ENCODE measurements at places on chromosomes 3 and 15.

DNA sequence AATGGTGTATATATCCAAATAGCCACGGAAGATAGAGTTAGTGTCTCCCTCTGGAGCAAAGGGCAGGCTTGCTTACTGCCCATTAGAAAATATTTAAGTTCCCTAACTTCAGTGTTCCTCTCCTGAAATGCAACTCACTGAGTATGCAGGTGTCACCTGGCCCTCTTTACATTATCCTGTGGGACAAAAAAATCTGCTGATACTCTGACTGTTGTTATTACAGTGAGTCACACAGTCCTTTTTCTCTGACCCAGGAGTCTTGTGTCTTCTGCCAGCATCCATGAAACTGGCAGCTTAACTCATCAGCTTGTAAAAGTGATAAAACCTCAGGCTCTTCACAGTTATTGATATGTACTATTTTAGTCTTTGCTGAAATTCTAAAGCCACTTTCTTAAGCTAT, 42.2 kb upstream of the RASGRF1 start:
- no peak for DNase-seq

GRCh38 chr3:162641907-162642306, 1145.3 kb downstream of the OTOL1 start:
- DNase-seq, result no peak

- no peak for DNase-seq
Observed at GRCh38 chr3:153163756-153164550, 1.9 kb downstream of the RAP2B start.

DNA sequence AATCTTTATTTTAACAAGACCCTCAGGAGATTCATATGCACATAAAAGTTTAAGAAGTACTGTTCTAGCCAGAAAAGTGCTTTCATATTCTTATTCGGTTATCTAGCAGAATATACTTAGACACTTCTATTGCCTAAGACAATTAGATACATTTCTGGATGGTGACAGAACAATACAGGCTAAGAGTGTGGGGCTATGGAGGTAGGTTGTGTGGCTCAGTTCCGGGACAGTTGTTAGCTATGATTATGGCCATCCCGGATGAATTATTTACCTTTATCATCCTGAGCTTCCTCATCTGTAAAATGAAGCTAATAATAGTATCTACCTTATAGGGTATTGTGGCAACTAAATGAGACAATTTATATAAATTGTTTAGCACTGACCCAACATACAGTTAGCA, 6.6 kb downstream of the FAM98B start:
- no peak for DNase-seq

GRCh38 chr15:45587863-45588170, 638 bp downstream of the BLOC1S6 start:
- no peak for DNase-seq

- DNase-seq, result no peak
Observed at GRCh38 chr3:193230610-193231009, 10.4 kb upstream of the PLAAT1 start.

DNA sequence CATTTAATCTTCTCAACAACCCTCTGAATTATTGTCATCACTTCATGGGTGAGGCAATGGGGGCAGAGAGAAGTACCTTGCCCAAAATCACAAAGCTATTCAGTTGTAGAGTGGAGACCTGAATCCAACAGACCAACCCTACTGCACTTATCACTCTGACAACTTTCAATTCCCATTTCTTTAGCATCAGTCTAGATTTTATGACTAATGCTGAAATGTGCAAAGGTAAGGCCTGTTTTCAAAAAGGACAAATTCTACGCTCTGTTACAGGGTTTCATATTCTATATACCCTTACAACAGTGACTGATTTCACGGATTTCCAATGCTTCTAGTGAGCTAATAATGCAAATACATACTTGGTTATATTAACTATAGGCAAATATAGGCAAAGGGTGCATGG, 286.0 kb downstream of the ADAMTS17 start:
- no peak for DNase-seq

GRCh38 chr3:136942803-136943202, 15.0 kb upstream of the IL20RB start:
- DNase-seq, result no peak

- no peak for DNase-seq
Observed at GRCh38 chr3:50612234-50612882, 784 bp upstream of the CISH start.

- no peak for DNase-seq
Observed at GRCh38 chr3:42839616-42840015, 30.4 kb downstream of the ACKR2 start.

DNA sequence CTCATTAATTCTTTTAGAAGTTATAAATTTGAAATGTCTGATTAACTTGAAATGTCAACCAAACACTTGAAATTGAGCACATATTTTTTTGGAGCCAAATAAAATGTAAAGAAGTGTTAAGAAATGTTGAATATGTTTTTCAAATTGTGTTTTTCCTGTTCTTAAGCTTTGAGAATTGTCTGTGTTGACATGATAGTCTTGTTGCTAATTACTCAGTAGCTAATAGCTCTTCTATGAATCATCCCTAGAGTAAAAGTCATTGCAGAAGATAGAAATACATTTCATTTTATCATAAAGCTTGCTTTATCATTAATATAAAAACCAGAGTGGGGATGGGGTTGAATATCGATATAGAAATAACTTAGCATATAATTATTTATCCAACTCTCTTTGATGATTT, 41.9 kb upstream of the ABHD10 start:
- no peak for DNase-seq

- DNase-seq, result no peak
Observed at GRCh38 chr3:17047162-17047561, 162.4 kb downstream of the PLCL2 start.

DNA sequence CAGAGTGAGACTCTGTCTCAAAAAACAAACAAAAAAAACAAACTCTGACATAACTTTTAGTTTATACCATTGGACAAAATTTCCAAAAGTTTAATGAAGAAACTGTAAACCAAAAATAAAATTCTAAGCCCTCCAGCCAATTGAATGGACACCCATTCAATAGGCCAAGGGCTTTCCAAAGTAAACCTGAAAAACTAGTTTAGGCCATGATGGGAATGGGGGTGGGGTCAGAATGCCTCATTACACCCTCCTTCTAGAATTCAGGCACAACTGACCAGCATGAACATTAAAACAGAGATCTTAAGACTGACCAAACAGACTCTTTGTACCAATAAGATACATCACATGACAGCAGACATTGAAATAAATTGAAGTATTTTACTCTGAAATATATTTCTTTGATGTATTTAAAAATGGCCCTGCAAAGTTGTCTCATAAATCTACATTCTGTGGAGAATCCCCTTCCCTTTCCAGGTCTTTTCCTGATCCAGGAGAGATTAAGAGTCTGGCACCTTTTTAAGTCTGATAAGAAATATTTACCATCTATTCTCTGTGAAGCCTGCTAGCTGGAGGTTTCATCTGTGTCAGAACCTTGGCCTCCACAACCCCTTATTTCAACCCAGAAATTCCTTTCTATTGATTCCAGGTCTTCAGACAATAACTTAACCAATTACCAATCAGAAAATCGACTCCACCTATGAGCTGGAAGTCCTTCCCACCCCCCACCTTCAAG, 15.7 kb downstream of the THOC7 start:
- no peak for DNase-seq

DNA sequence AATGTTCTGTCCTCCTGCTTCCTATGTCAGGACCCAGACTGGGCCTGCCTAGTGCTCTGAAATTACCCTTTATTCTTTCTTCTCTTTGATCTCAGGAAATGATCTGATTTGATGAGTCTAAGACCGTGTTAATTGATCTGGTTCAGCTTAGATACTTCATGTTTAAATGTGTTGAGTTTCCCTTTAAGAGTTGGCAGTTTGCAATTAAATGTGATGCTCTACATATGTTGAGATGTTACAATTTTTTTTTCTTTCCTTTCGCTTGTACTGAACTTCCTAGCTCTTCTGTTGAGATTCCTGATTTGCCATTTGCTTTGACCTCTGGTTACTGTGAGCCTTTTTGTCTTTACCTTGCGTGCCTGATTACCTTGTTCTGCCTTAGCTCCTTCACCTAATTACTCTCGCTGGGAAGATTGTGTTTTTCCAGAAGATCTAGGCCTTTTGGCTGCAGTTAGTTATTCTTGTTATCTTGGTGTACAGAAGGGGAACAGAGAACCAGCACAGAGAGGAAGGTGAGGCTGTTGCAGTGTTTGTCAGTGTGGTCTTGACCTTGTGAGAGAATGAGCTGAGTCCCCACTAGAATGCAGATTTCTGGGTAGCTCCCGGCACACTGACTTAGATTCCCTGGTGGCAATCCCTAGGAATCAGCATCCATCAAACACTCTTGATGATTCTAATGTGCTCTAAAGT, 203.6 kb downstream of the EDEM1 start:
- DNase-seq, result no peak

DNA sequence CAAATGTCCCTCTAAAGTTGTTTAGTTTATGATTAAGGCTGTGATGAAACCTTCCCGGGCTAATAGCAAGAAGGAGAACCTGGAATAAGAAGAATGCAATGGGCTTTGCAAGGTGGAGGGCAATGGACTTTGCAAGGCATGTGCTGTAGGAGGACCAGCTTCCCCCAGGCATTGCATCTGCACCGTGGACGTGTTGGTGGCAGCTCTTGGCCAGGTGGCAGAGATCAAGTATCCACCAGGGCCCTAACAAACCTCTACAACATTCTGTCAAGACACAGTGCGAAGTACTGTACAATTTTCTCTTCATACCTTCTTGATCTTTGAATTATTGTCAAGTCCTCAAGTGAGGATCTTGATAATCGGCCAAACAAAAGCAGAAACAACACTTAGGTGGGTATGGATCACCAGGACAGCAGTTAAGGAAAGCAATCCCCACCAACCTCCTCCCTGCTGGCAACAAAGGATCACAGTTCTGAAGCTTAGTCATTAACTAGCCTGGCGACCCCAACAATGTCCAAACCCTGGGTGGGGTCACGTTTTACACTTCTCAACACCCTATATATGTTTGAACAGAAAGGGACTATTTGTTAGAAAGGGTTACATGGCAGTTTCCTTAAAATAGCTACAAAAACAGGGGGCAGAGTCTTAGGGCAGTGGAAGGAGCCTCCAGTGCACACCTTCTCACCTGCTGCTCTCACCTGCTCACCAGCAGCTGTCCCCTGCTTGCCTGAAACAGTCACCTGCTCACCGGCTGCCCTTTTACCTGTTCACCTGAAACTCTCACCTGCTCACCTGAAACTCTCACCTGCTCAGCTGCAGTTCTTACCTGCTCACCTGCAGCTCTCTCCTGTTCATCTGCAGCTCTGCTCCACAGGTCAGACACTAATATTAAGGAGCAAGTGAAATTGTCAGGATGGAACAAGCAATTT, 137.9 kb upstream of the LIPC start:
- DNase-seq, result peak; percentile 74

DNA sequence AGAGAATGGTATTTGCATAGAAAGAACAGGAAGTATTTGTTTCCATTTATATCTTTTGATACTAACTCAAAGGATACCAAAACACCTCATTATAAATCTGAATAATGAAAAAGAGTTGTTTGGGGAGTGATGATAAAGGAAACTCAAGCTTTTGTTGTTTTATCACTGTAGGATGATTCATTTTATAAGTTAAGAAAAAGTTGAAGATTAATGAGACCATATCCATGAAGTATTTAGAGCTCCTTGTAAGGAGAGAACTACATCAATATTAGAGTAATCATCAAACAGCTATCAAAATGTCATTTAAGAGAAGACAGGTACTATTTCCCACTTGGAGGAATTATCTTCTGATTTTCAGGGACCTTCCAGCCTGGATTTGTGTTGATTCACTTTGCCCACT, 92.5 kb downstream of the EPHB1 start:
- DNase-seq, result no peak

- DNase-seq, result no peak
Observed at GRCh38 chr3:178095522-178095921, 440.7 kb upstream of the KCNMB2 start.

DNA sequence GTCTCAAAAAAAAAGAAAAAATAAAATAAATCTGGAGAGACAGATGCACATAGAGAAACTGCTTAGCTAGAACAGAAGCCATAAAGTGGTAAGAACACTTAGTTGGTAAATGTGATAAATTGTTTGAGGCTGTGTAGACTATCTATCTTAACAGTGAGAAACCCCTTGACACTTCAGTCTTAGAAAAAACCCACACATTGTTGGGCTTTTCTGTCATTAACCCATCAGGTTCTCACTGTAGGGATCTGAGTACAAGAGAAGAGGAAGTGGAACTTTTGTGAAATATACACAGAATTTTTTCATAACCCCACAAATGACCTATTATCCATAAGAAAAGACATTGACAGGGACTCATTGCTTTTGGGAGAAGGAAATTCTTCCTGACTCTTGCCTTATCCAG, 24.4 kb downstream of the TP63 start:
- no peak for DNase-seq

- no peak for DNase-seq
Observed at GRCh38 chr15:80423215-80423614, 19.0 kb downstream of the ARNT2 start.

GRCh38 chr3:51269466-51269865, 115.6 kb upstream of the MANF start:
- no peak for DNase-seq

DNA sequence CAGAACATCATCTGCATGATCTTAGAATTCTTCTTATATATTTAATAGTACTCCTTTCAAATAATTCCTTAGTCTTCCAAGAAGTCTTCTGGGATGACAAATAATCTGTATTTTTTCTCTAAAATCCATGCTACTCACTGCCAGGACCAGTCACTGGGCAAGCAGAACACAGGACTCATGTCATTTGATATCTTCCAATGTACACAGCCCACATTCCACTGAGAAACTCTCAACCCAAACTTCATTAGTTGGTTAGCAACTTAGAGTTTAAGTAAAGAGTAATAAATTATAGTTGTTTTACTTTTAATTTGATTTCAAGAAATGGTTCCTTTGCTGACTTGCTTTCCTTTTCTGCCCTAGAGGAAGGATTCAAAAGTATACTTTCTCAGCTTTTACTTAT, 317.0 kb downstream of the VGLL3 start:
- no peak for DNase-seq

- DNase-seq, result no peak
Observed at GRCh38 chr15:40695469-40695890, 506 bp downstream of the RAD51 start.

DNA sequence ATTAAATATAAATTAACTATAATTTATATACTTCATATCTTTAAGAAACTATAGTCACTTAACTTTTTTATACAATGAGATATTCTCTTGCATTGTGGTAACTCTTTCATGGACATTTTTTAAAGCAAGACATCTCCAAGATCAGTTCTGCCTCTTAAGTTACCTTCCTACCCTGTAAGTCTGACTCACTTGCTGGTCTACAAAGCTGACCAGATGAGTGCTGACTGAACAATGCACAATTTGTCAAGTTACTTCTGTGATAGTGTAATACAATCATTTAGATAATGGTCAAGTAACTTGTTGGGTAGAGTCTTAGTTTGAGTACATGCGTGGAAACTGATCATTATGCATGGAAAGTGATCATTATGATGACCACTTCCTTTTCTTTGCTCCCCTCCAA, 145.9 kb downstream of the MEIS2 start:
- DNase-seq, result no peak

All from DMS153 (cell line).